ENCODE measurements at places on chromosomes 6 and 20.

- DNase-seq, result no peak
Measured at GRCh38 chr6:82353848-82354247, 9.8 kb upstream of the TPBG start.

- no peak for DNase-seq
Measured at GRCh38 chr6:22236626-22237414, 60.0 kb downstream of the PRL start.

- DNase-seq, result no peak
Measured at GRCh38 chr6:134477991-134478635, 160.2 kb upstream of the SGK1 start.

DNA sequence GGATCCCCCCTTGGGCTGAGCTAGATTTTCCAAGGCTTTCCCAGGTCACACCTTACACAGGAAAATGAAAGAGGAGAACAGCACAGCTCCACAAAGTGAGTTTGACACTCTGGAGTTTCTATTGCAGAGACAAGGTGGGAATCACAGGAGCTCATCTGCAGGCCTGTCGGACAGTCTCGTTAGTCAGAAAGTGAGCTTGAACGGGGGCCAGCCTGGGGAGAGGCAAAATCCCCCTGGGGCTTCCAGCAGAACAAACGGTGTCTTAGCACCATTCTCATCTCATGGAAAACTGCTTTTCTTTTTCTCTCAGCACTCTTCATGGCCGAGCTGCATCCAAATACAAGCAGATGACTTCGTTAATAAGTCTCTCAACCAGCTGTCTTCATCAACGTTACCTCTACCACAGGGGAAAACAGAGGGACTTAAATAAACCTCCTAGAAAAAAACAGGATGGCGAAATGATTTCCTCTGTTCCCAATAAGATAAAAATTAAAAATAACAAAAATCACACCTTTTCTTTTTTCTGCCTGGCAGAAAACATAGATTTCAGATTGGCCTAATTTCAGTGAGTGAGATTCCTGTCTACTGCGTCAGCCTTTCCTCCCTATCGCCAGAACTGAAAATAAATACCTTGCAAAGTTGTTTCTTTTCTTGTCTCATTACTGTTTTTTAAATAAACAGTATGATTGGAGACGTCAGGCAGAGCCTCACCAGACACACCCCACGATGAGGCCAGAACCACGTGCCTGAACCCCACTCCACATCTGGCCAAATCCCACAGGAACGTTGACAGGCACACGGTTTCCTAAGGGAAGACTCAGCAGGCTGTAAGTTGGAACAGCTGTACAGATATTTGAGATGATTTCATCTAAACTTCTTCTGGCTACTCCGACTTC lies 219.0 kb downstream of the TTLL2 start:
- DNase-seq, result no peak

- no peak for DNase-seq
Measured at GRCh38 chr20:41657655-41658054, 39.5 kb upstream of the CHD6 start.

GRCh38 chr20:21719592-21720214 lies 14.2 kb downstream of the PAX1 start:
- peak; percentile 25 for DNase-seq

- DNase-seq, result no peak
Measured at GRCh38 chr6:5782783-5783547, 223.8 kb downstream of the NRN1 start.

- no peak for DNase-seq
Measured at GRCh38 chr6:116662202-116662601, 6.4 kb downstream of the ZUP1 start.

DNA sequence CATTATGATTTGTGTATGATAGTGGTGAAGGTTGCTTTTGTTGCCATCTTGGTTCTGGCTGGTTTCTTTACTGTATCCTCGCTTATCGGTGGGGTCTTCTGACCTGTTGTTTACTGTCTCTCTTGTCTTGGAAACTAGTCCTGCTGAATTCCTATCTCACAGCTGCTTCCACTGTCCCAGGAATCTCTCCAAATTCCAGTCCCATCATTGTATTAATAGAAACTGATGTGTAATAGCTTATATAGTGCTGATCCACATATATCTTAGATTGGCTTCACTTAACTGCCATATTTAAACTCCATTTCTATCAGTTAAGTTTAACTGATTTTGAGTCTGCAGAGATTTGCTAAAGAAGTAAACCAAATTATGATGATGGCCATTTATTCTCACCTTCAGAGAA lies 5.9 kb downstream of the GTF2H5 start:
- no peak for DNase-seq

GRCh38 chr20:45470262-45470931 lies 844 bp downstream of the WFDC2 start:
- DNase-seq, result no peak

DNA sequence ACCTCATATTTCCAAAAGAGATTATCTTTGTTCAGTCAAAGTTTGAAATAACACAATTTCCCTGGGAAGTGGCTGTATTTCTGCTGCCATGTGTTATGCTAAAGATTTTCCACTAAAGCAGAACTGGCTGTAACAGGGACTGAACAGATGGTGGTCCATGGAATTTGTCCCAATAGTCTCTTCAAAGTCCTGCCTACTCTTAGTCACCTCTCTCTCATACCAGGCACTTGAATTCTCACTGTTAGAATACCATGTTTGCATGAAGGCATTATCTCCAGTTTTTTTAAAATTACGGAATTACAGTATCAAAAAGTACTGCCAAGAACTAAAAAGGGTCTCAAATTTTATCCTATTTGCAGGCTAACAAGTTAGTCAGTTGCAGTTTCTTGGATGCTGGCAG lies 105.0 kb upstream of the HDDC2 start:
- no peak for DNase-seq

DNA sequence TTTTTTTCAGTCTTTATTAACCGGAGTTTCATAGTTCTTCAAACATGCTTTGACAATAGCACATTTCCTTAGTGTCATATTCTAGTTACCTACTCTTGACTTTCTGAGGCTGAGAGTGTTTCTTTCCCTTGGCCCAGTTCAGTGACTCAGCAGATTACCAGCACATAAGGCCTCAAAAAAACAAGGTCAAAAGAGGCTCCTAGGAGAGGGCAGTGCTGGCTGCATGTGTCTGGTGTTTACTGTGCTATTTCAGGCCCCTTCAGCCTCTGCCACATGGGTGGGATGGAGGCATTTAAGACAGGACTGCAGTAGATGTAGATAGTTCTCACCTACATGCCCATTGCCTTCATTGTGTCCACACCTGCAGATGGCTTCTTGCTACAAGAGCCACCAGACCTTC lies 198.2 kb upstream of the SSTR4 start:
- DNase-seq, result no peak

GRCh38 chr20:36467076-36467999 lies 74.0 kb upstream of the MYL9 start:
- peak; percentile 56 for DNase-seq

DNA sequence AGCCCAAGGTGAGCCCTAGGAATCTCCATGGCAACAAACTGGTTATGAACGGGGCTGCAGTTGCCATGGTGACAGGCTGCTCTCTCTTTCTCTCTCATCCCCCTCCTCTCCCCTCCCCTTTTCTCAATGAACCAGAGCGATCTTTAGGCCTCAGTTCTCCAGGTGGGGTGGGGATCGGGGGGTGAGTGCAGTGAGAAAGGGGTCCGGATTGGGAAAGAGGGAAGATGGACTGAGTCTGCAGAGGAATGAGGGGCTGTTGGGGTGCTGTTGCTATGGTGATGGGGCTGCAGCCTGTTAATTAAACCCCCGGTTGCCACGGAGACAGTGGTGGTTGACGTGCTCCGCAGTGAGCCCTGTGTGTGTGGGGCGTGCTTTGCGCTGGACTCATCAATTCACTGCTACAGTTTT lies 3.6 kb upstream of the SLC12A5 start:
- DNase-seq, result no peak

DNA sequence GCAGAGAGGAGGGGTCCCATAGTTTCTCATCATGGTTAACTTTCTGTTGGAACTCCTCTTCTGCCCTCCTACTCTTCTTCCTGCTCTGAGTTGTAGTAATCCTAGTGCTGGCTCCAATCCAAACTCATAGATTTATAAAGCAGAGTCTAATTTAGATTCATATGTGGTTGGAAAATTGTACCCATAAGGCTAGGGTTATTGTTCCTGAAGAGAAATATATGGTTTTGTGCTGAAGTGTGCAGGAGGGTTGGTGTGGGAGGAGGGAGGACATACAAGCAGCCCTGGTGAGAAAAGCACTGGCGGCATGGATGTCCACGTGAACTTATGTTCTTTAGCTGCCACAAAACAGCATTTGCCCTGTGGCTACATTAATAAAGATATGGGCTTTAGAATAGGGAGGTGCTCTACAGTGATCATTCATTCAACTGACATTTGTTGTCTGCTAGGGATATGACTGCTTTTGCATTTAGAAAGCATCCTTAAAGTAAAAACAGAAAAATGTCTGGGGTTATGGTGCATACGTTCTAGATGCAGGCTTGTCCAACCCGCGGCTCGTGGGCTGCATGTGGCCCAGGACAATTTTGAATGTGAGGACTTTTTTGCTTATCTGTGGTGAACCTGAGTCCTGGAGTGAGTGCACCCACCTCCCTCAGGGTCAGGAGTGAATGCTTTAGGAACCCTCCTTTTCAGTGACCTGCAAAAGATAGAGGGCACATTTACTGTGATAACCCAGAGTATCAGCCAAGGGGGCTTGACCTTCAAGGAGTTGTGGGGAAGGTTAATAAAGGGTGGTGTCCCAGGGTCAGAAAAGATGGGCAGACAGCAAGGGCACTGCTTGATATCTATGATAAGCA lies 4.1 kb downstream of the HLA-A start:
- peak; percentile 59 for DNase-seq

DNA sequence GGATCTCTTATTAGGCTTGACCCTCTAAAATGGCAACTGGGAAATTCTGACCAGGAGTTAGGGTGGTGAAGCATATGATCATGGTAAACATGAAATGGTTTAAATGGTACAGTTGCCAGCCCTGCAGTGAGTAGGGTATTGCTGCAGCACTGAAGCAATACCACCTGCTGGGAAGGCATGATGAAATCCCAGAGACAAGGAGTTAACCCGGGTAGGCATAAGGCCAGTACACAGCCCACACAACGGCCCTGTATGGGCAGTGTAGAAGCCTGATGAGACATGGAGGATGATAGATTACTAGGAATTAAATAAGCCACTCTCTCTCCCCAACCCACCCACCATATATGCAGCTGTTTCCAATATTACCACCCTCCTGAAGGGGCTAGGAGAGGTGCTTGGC lies 197.4 kb upstream of the MOCS1 start:
- no peak for DNase-seq

DNA sequence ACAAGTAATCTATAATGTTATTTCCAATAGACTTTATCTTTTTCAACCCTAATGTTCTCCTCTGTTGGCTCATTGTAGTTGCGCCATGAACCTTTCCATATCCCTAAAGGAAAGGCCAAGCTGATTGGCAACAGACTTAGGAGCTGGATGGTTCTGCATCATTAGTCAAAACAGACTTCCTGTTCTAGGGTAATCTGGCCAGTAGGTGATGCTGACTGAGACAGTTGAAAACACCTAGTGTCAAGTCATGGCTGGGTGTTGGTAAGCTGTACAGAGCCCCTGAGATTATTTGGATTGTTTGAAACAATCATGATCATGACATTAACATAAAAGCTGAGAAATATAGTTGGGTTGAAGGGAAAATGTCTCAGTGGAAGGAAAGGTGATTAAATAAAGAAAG lies 231.4 kb downstream of the PHACTR1 start:
- DNase-seq, result no peak

DNA sequence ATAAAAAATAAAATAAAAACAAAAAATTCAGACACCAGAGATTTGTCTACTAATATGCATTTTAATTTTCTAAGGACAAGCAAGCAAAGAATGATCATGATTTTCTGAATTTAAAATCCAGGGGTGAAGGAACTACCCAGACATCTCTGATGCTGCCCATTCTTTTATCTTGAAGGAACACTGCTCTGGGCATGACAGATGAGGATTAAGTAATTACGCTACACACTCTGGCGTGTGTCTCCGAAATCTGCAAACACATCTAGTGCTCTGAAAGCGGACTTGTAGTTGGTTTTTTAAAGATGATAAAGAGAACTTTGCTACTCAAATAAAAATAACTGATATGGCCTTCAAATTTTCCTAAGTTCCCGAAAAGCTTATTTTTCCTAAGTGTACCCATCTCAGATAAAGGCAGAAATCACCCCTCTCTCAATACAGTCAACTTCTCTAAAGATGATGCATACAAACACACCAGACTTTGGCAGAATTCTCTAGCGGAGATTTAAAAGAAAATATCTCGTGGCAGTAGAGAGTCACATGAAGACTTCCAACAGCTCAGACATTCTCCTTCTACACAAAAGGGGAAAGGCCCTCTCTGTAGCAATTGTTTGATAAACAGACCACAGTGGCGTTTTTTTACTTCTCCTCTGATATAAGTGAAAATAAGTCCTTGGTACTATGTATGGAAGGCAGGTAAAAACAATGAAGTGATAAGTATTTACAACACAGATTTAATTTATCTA lies 133.8 kb downstream of the BACH2 start:
- no peak for DNase-seq

- peak; percentile 40 for DNase-seq
Measured at GRCh38 chr6:106534564-106534982, 94.7 kb downstream of the RTN4IP1 start.

DNA sequence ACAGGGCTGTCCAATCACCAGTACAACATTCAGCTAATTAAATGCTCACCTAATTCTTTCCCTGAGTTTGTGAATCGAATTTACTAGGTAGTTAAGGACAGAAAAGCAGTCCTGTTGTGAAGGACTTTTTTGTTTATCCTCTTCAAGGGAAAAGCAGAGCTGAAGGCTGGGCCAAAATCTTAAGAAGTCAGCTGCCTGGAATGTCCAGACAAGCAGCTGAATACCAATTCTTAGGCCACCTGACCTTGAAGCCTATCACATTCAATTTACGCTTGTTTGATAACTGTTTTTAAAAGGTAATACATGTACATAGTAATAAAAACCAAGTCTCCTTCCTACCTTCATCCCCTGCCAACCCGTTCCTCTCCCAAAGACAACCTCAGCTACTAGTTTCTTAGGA lies 56.4 kb downstream of the UQCC1 start:
- no peak for DNase-seq

DNA sequence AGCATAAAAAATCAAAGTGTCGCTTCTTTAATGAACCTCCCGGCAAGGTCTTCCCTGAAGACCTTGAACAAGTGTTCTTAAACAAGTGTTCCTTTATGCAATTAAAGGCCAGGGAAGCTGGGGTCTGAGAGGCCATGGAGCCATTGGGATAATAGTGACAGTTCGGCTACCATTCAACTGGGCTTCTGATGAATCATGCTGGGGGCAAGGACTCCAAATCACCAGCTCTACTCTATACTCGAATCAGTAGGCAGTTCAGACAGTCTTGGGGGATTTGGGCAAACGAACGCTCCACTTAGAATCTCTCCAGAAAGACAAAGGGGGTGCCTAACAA lies 34.7 kb upstream of the EZR start:
- peak; percentile 25 for DNase-seq

DNA sequence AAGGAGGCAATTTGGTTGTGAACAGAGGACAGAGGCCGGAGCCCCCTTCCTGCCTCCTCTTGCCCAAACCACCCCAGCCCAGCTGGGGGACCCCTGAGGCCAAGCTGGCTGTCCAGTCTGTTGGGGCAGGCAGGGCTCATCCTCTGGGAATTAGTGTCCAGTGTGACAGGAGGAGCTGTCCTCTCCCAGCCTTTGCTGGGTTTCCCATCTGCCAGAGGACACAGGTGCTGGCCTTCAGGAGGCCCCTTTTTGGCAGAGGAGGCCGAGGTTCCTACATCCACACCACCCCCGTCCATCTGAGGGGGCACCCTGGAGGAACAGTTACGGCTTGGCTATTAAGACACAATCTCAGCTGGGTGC lies 44.7 kb upstream of the MDGA1 start:
- DNase-seq, result no peak
